ENCODE measurements at places on chromosomes 12 and 14.

GRCh38 chr14:24329736-24330135, 5.1 kb downstream of the ADCY4 start:
- no peak for DNase-seq

DNA sequence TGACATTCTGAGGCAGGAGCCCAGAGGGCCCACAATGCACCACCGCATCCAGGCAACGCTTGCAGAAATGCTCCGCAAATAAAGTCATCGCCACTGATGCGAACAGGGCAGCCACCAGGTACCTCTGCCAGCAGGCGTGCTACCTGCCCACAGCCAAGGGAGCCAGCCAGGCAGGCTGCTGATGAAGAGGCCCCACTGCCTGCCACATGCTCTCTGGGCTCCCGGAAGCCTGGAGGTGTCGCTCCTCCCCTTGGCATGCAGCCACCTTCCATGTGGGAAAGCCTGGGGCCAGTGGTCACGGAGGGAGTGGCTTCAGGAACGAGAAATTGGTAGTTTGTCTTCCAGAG, 14.7 kb downstream of the GPR132 start:
- no peak for DNase-seq

- no peak for DNase-seq
Measured at GRCh38 chr12:14239350-14239934, 126.0 kb upstream of the ATF7IP start.

GRCh38 chr14:90649083-90649482, 167.1 kb downstream of the TTC7B start:
- no peak for DNase-seq

DNA sequence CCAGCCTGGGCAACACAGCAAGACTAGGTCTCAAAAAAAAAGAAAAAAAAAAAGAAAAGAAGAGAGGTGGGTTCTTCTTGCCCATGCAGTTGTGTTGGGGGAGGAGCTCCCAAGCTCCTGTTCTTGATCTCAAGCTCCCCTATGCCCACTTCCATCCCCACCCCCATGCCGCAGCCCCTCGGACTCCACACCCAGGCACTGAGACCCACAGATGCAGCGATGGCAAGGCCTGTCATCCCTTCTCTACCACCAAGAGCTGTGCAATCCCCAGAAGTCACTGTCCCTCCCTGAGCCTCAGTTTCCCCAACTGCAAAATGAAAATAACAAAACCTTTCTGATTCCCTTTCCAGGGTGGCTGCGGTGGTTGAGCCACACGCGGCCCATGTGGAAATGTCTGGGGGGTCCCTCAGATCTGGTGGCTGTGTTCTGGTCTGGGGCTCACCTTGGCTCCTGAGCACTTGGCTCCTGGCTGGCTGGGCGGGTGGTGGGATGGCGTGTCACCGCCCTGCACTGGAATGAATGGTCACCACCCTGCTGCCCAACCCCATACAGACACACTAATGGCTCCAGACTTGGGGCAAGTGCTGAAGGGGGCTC, 22.6 kb upstream of the KIF26A start:
- DNase-seq: no peak

DNA sequence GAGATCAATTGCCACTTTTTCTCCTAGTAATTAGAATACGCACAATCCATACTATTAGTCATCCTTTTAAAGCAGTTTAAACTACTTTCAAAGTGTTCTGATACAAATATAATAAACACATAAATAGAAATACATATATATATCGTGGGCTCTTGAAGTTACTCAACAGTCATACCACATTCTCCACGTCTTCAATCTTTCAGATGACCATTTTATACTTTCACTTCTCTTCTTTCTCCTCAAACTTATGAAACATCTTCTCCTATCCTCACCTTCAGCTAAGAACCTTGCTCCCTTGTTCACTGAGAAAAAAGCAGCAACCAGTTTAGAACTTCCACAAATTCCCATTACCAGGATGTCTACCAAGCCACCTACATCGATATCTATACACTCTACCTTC, 19.2 kb downstream of the CEP290 start:
- DNase-seq: no peak

GRCh38 chr14:68643673-68644072, 149.2 kb downstream of the ZFP36L1 start:
- DNase-seq: no peak

DNA sequence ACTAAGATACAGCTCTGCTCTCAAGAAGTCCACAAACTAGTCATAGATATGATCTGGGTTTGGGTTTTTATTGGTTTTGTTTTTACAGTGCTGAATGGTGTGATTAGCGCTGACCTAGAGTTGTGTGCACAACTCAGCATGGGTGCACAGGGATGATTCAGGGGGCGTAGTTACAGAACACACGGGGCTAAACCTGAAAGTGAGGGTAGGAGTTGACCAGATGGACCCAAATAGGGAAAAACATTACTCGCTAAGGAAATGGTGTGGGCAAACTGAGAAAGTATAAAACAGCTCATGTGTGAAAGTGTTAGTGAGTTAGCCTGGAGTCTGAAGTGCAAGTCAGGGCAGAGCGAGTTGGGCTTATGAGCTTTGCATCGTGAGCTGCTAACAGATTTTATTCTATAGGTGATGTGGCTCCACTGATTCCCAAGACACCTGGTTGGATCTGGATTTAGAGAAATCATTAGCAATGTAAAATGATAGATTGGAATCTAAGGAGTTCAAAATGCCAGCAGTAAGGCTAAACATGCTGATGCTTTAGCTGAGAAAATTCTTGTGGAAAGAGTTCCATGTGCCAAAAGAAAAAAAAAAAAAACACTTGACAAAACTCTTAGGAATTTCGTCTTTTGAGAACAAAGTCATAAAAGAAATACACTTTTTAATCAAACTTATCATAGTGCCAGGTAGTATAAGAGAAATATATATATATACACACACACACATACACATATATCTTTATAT, 134.9 kb downstream of the SLC5A8 start:
- no peak for DNase-seq

DNA sequence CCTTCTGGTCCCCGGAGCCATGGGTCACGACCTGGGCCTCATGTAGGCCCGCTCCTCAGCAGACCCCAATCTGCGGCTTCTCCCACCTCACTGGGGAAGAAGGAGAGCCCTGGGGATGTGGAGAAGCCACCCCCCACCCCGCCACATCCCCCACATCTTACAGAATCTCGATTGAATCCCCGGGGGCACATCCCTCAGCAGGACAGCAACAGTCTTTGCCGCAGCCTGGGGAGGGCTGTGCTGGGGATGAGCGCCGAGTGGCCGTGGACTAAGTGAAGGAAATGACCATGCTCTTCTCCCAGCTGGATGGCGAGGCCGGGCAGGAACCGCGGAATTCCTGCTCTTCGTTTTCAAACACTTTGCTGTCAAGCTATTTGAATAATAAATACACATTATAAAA, 169.0 kb upstream of the RTL1 start:
- no peak for DNase-seq

DNA sequence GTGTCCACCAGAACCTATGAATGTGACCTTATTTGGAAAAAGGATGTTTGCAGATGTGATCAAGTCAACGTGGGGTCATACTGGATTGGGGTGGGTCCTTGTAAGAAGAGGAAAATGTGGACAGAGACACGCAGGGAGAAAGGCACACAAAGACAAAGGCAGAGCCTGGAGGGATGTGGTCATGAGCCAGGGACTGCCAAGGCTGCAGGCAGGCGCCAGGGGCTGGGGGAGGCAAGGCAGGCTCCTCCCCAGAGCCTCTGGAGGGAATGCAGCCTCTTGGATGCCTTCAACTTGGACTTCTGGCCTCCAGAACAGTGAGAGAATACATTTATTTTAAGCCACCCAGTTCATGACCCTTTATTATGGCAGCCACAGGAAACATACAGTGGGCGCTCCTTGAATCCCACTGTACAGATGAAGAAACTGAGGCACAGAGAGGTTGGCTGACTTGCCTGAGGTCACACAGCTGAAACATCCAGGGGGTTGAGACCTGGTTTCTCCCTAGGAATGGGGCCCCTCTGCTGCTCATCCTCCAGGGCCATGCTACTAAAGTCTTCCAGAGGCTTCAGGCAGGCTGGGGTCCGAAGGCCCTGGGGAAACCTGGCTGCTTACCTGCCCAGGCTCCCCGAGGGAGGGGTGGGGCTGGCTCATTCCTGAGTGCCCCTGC, 99.7 kb downstream of the RFLNA start:
- DNase-seq: no peak

DNA sequence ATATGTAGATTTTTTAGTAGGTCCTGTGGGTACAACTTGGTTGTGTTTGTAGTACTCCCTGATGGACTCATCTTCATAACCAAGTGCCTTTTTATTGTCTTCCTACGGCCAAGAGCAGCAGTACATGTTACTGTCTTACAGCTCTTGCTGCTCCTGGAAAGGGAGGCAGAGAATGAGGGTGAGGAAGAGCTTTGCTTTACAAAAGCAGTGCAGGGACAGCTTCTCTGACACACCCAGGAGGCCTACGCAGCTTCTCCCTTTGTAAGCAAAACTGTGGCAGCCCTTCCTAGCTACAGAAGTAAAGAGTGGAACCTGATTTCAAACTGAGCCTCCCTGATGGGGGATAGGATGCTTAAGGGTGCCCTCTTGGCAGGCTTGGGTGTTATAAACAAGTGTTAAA, 18.6 kb downstream of the MYRFL start:
- no peak for DNase-seq

Measured in NCI-H1417 treated with DMSO at 0.1 percent for 48 hours (cell line).